ENCODE measurements at places on chromosomes 6 and 20. TPM values are rescaled to one million over a fixed set of nuclear protein-coding genes. Genes with fewer than 3 reads are reported as not detected.

GRCh38 chr6:149153693-149154092, 163.8 kb upstream of the TAB2 start:
- no peaks in the 10 kb centered on the region for H3K36me3 ChIP-seq
- peak; percentile 39 for DNase-seq
- no peaks in the 10 kb centered on the region for H3K27me3 ChIP-seq
- H3K4me3 ChIP-seq, result no peak overlapping the region
- H3K27ac ChIP-seq, result no peak overlapping the region
- no peaks in the 10 kb centered on the region for H3K4me1 ChIP-seq

DNA sequence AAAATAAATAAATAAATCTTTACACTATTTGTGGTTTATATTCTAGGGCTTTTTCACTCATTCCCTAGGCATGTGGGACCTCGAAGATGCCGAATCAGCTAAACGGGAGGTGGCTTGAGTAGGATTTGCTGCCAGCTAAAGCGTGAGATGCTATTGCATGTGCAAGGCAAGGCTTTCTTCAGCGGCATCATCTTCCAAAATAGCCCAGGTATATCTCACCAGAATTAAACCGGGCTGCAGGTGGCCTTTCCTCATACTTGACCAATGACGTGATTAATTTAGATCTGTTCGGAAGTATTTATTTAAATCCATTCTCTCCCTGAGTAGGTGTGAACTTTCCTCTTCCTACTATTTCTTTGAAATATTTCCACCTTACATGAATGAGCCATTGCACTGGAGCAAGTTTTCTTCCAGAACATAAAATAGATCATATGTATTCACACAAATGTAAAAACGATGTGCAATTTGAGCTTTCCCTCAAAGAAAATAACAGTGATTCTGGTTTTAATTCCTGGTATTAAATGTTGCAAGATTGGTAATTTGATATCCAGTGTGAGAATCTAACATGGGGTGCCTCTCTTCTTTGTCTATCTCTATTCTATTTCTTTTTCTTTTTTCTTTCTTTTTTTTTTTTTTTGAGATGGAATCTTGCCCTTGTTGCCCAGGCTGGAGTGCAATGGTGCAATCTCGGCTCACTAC, 24.3 kb upstream of the ZNF217 start:
- no peak overlapping the region for H3K27ac ChIP-seq
- DNase-seq, result no peak
- H3K4me3 ChIP-seq, result no peak overlapping the region
- H3K36me3 ChIP-seq, result no peaks in the 10 kb centered on the region
- peaks cover 24% of the 10 kb centered on the region for H3K4me1 ChIP-seq

Gene CD24
- total RNA-seq, result 10.4 TPM

- DNase-seq, result no peak
- H3K4me3 ChIP-seq, result no peak overlapping the region
- no peaks in the 10 kb centered on the region for H3K36me3 ChIP-seq
- no peak overlapping the region for H3K27ac ChIP-seq
- H3K27me3 ChIP-seq, result no peaks in the 10 kb centered on the region
Measured at GRCh38 chr6:36753671-36754405, 56.2 kb downstream of the RAB44 start.

GRCh38 chr20:47102629-47103028, 208.0 kb downstream of the EYA2 start:
- DNase-seq, result no peak
- H3K27me3 ChIP-seq, result no peaks in the 10 kb centered on the region
- no peaks in the 10 kb centered on the region for H3K36me3 ChIP-seq
- H3K27ac ChIP-seq, result peak overlapping the region; percentile 55

Gene CST4
- total RNA-seq, result not detected

- no peak overlapping the region for H3K4me3 ChIP-seq
- H3K36me3 ChIP-seq, result no peaks in the 10 kb centered on the region
- DNase-seq, result no peak
Measured at GRCh38 chr6:86193821-86194220, 551.1 kb upstream of the SYNCRIP start.

DNA sequence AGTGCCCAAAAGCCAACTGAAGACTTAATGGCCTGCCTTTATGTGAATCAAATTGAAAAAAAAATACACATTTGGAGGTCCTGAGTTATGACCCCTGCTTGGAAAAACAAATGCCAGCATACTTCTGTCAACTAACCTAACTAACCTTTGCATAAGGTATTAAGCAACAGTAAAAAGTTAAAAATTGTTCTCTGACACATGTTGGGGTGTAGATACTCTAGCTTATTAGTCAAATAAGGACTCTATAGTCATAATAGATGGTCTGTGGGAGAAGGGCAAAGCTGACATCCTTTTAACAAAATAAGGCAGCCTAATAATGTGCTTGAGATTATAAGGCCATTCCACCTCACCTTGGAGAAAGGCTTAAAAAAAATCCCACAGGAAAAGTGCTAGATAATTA, 140.5 kb downstream of the HIVEP2 start:
- DNase-seq, result no peak
- no peaks in the 10 kb centered on the region for H3K27me3 ChIP-seq
- no peak overlapping the region for H3K4me3 ChIP-seq
- no peak overlapping the region for H3K27ac ChIP-seq

Gene TSPYL1
- total RNA-seq, result 90.8 TPM

Gene ASXL1
- 64.0 TPM for total RNA-seq

Gene ARMH2
- total RNA-seq, result not detected

Gene HNF4A
- 0.63 TPM for total RNA-seq

GRCh38 chr6:166104107-166104506, 63.5 kb downstream of the TBXT start:
- H3K27ac ChIP-seq, result no peak overlapping the region
- H3K36me3 ChIP-seq, result no peaks in the 10 kb centered on the region
- H3K4me1 ChIP-seq, result no peaks in the 10 kb centered on the region
- H3K27me3 ChIP-seq, result no peaks in the 10 kb centered on the region
- no peak overlapping the region for H3K4me3 ChIP-seq
- DNase-seq, result peak; percentile 80

Gene TGM3
- not detected for total RNA-seq

DNA sequence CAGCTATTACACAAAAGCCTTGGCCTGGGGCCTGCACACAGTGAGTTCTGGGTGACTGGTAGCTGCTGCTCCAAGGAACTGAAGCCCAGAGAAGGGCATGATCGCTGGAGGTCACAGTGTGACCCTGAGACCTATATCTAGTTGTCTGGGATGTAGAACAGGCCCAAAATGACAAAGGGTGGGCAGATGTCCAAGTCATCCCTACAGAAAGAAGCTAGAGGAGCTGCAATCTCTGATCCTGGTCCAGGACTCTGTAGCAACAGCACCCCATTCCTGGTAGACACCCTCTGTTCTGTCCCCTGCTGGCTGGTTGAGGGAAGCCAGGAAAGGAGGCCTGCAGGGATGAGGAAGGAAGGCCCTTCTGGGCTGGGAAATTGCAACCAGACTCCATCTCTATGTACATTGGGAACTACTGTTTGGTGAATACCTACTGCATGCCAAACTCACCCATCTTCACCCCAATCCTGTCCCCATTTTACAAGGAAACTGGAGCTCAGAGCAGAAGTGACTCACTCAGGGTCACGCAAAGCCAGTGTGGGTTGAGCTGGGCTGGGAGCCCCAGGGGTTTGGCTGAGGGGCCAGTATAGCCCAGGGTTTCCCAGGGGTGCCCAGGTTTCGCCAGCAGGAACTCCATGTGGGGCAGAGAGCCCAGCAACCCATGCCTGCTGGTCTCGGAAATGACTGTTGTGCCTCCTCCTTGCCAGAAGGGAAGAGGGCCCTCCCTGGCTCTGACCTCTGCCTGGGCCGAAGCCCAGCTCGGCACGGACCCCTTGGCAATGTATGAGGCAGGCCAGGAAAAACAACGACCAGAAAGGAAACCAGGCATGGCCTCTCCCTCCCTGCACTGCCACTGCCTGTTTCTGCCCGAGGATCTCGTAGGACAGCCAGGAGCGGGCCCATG, 44.9 kb upstream of the TLDC2 start:
- no peaks in the 10 kb centered on the region for H3K27me3 ChIP-seq
- H3K36me3 ChIP-seq, result peaks cover 24% of the 10 kb centered on the region
- H3K4me1 ChIP-seq, result peaks cover 97% of the 10 kb centered on the region
- no peak for DNase-seq
- peak overlapping the region; percentile 88 for H3K27ac ChIP-seq
- H3K4me3 ChIP-seq, result no peak overlapping the region

Gene LZTS3
- 13.6 TPM for total RNA-seq

- peaks cover 7% of the 10 kb centered on the region for H3K4me1 ChIP-seq
- no peak overlapping the region for H3K4me3 ChIP-seq
- no peak overlapping the region for H3K27ac ChIP-seq
- no peak for DNase-seq
- no peaks in the 10 kb centered on the region for H3K36me3 ChIP-seq
Measured at GRCh38 chr20:6702144-6702543, 65.3 kb upstream of the BMP2 start.

Gene HS3ST5
- not detected for total RNA-seq

DNA sequence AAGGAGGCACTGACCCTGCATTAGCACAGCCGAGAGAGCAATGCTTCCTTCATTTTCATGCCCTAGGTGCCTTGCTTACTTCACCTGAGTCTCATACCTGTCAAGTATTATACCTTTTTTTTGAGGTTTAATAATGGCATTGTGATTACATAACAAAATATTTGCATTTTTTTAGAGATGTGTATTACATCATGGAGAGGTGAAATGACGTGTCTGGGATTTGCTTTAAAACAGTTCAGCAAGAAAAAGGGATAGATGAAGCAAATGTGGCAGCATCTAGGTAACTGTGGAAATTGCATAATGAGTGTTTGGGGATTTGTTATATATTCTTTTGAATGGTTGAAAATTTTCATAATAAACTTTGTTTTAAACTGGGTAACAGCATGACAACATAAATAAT, 48.9 kb downstream of the NKX2-2 start:
- no peaks in the 10 kb centered on the region for H3K36me3 ChIP-seq
- H3K27me3 ChIP-seq, result no peaks in the 10 kb centered on the region
- H3K4me1 ChIP-seq, result no peaks in the 10 kb centered on the region

Gene C20orf144
- total RNA-seq, result not detected

GRCh38 chr6:139577763-139578604, 203.5 kb upstream of the CITED2 start:
- H3K27ac ChIP-seq, result no peak overlapping the region
- H3K4me1 ChIP-seq, result peaks cover 11% of the 10 kb centered on the region
- no peaks in the 10 kb centered on the region for H3K36me3 ChIP-seq
- DNase-seq, result no peak
- no peak overlapping the region for H3K4me3 ChIP-seq

GRCh38 chr6:154408891-154409500, 52.4 kb upstream of the IPCEF1 start:
- DNase-seq, result no peak
- H3K27ac ChIP-seq, result peak overlapping the region; percentile 84

DNA sequence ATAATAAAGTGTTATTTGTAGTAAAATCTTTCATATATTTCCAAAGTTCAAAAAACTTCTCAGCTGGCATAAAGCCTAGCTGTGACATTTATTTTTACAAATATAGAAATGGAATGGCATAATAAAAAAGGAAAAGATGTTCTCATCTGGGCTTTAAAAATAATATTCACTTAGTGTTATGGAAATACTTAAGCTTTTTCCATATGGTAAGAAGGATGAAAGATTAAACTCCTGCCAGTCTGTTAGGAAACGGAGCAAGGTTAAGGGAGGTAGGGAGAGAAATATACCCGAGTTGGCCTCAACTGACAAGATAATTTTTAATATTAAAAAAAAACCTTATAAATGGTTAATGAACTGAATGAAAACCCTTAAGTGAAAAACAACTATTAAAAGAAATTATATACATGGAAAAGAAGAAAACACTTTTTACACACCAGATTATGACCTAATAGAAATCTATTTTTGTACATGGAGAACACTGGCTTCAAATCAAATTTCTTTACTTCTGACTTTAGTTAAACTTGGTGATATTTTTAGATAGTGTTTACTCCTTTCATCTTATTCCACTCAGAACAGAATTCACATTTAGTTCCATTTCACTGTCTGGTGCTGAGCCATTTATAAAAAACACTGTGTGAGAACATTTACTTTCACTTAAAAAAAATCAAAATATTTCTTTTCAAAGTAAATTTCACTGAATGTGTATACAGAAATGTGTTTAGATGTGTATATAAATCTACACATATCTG, 137.0 kb downstream of the DST start:
- peaks cover 35% of the 10 kb centered on the region for H3K4me1 ChIP-seq
- no peak for DNase-seq
- H3K27me3 ChIP-seq, result no peaks in the 10 kb centered on the region
- peaks cover 51% of the 10 kb centered on the region for H3K36me3 ChIP-seq

DNA sequence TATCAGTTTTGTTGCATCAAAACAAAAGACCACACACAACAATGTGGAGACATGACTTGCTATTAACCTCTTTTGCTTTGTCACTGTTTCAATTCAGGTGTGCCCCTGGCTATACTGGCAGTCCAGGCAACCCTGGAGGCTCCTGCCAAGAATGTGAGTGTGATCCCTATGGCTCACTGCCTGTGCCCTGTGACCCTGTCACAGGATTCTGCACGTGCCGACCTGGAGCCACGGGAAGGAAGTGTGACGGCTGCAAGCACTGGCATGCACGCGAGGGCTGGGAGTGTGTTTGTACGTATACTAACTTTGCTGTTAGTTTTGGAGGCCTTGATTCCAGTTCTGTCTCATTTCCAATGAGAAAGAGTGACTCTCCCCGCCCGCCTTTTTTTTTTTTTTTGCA, 356.9 kb downstream of the ARHGAP18 start:
- no peak for DNase-seq
- no peak overlapping the region for H3K4me3 ChIP-seq
- H3K4me1 ChIP-seq, result no peaks in the 10 kb centered on the region
- no peak overlapping the region for H3K27ac ChIP-seq

Gene CRIP3
- not detected for total RNA-seq

- peak overlapping the region; percentile 90 for H3K27ac ChIP-seq
- H3K27me3 ChIP-seq, result no peaks in the 10 kb centered on the region
- H3K4me1 ChIP-seq, result peaks cover 30% of the 10 kb centered on the region
- no peak for DNase-seq
- H3K36me3 ChIP-seq, result peaks cover 40% of the 10 kb centered on the region
Measured at GRCh38 chr6:30060606-30061091, 416 bp upstream of the POLR1H start.

- no peak overlapping the region for H3K4me3 ChIP-seq
- no peak for DNase-seq
- no peaks in the 10 kb centered on the region for H3K27me3 ChIP-seq
- no peaks in the 10 kb centered on the region for H3K36me3 ChIP-seq
- no peak overlapping the region for H3K27ac ChIP-seq
- H3K4me1 ChIP-seq, result no peaks in the 10 kb centered on the region
Measured at GRCh38 chr6:148793721-148794120, 46.9 kb downstream of the UST start.

GRCh38 chr6:148762231-148762630, 15.4 kb downstream of the UST start:
- no peak for DNase-seq
- H3K4me1 ChIP-seq, result peaks cover 40% of the 10 kb centered on the region
- no peaks in the 10 kb centered on the region for H3K27me3 ChIP-seq

DNA sequence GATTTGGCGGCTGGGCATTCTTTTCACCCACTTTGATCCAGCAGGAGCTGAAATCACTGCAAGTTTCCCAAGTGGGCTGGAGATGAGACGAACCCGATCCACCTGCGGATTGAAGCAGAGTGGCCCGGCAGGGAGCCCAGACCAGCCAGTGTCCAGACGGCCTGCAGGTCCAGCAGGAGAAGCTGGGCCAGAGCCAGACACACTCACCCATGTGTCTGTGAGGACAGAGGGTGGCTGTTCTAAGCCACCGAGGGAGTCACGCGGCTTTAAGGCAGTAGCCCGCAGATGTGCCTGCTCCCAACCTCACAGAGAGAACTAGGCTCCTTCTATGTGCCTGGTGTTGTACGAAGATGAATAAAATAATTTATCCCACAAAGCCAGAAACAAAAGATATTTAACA, 200.7 kb downstream of the WDR27 start:
- peaks cover 9% of the 10 kb centered on the region for H3K4me1 ChIP-seq
- no peak overlapping the region for H3K4me3 ChIP-seq
- no peaks in the 10 kb centered on the region for H3K27me3 ChIP-seq

Gene MMUT
- total RNA-seq, result 22.2 TPM
